ENCODE measurements at places on chromosomes 3 and 15.
A peak's percentile ranks its signal among the peaks of the same experiment; 100 is the strongest.

DNA sequence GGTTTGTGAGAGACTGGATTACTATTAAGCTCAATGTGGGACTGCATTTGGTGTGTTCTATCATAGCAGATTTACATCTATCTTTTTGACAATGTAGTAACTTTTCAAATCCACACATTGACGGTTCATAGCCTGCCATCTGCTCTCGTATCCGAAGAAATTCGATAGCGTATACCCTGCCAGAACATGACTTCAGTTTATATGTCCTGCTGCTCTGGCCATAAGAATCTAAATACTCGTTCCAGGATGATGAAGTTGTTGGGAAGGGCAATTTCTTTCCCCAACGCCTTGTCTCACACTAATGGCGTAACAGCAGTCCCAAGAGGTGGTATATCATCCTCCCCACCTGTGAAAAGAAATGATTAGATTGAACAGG, 180.0 kb downstream of the LSAMP start:
- DNase-seq: no peak

DNA sequence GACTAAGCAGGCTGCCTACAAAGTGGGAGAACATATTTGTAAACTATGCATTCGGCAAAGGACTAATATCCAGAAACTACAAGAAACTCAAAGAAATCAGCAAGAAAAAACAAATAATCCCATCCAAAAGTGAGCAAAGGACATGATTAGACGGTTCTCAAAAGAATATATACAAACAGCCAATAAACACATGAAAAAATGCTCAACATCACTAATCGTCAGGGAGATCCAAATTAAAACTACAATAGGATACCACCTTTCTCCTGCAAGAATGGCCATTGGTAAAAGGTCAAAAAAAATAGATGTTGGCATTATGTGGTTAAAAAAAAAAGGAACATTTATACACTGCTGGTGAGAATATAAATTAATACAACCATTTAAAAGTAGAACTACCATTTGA, 259.6 kb upstream of the SLITRK3 start:
- DNase-seq: no peak

DNA sequence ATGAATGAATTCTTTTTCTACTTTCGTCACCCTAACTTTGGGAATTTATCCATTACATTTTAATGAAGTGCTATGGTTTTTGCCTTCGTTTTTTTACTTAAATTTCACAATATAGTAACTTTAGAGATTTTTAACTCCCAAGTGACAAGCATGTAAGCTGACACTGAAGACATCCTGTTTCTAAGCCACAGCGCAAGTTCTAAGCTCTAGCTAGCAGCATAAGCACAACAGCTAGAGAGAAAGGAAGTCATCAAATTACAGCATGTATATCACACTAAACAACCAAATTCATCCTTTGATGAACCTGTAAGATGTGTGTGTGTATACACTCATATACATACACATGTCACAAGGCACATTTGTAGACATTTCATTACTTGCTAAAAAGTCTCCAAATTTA, 119.3 kb downstream of the P3H2 start:
- DNase-seq: no peak

DNA sequence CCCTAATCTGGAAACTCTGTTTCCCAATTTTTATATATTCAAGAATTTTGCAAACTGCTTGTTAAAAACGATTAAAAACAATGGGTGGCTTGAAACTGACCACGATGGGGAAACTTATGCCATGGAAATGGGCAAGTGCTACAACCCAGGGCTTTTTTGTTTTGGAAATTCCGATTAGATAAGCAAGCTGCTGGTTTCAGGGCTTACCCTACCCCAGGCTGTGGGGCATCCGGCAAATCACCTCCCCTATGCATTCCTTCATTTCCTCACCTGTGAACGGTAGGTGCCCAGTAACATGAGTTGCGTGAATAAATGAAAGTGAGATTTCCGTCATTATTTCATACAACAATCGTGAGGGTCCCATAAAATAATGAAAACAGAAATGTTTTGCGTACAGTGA, 34.3 kb downstream of the ST6GAL1 start:
- no peak for DNase-seq

DNA sequence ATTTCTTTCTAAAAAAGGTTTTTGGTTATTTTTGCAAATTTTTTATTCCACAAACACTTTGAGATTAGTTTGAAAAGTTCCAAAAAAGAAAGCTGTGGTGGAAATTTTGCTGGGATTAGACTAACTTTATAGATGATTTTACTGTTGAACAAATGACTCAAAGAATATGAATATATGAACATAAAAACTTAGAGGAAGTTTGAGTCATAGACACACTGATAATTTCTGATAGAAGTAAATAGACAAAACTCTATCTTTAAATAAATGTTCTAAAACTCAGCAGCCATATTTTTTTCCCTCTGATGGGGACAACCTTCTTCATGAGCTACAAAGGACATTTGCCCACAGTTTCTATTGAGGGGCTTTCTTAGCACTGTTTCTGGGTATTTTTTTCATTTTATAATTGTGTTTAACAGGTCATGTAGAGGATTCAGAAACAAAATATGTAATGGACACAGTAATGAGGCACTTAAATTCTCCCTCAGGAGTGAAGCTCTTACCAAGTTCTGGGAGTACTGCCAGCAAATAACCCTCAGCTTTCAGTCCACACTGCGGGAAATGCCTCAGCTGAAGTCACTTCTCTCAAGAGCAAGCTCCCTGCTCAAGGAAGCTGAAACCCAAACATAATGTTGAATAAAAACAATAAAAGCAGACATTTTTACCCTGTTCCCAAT, 157.6 kb downstream of the NFKBIZ start:
- no peak for DNase-seq

DNA sequence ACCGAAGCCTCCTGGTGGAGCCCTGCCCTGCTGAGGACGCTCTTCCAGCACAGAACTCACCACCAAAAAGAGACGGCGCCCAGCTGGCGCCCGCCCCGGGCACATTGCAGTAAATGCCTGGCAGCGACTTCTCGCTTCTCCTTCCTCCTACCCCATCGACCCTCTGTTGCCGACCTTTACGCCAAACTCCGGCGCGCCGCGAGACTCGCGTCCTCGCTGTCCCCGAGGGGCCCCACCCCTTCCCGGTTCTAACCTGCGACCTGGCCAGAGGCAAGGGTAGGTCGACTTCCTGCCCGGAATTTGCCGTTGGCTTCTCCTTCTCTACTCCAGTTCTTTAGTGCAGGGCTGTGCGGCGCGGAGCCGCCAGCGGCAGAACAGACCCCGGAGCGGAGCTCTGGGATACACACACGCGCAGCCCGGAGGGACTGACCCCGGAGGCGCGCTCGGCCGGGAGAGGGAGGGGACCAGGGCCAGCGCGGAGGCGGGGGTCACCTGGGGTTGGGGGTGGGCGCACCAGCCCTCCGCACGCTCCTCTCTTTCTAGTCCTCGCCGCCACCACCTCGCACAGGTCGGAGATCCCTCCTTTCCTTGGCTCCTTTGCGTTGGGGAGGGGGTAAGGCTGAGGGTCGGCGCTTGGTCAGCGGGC, 226.6 kb upstream of the AZI2 start:
- DNase-seq: no peak

DNA sequence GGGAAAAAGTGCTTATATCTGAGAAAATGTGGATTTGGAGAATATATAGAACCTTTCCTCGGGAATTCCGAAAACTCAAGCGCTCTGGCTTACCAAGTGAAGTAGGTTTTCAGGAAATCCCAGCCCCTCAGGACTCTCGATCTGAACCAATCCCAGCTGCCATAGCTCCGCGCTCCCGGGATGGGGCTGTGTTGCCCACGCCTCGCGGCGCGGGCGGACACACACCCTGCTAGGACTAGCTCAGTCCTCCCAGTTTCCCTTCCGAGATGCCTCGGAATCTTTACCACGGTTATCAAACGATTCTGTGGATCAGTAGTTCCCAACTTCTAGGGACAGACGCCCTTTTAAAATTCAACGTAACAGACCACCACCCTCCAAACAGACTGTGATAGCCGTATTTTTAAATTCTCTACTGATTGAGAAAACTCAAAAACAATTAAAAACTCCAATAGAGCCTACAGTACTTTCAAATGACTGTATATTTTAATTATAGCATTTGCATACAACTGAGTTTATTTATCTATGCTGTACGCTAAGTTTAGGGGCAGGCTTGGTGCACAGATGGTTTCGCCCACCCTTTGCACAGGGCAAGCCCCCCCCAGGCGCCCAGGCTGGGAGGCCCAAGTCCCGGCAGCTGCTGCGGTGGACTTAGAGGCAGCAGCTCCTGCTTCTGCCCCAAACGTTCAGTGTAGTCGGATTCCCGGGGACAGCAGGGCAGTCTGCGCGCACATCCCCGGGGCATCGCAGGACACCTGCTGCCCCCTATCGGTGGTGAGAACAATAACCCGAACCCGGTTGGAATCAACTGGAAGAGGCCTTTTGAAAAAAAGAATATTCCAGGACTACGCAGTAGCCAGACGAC, 52.3 kb downstream of the CCDC54 start:
- peak; percentile 45 for DNase-seq

- no peak for DNase-seq
Observed at GRCh38 chr3:64495121-64495780, 192.5 kb downstream of the ADAMTS9 start.

- DNase-seq: no peak
Observed at GRCh38 chr3:72082186-72082715, 297.3 kb upstream of the PROK2 start.

DNA sequence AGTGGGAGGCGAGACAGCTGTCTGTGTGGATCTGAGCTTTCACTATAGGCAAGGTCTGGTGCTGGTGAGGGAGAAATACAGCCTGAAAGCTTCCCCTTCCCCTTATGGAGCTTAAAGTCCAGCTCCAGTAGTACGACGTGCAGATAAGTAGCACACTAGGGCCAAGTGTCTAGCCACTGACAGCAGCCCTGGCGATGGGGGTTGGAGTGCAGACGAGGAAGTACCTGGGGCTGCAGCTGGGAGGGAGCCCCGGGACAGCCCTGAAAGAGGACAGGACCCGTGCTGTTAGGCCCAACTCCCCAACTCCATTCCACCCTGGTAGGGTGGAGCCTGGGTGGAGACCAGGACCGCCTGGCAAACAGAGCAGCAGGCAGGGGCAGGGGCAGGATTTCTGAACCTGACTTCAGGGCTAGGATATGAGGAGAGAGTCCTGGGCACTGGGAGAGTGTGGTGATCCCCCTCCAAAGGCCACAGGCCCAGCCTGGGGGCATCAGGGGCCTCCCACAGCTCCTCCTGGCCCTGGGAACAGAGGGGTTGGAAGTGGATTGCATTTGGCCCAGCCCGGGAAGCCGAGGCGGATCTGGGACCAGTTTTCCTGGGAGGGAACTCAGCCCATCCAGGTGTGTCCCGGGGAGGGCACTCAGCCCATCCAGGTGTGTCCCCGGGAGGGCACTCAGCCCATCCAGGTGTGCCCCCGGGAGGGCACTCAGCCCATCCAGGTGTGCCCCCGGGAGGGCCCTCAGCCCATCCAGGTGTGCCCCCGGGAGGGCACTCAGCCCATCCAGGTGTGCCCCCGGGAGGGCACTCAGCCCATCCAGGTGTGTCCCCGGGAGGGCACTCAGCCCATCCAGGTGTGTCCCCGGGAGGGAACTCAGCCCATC, 42.8 kb downstream of the BDH1 start:
- DNase-seq: no peak

DNA sequence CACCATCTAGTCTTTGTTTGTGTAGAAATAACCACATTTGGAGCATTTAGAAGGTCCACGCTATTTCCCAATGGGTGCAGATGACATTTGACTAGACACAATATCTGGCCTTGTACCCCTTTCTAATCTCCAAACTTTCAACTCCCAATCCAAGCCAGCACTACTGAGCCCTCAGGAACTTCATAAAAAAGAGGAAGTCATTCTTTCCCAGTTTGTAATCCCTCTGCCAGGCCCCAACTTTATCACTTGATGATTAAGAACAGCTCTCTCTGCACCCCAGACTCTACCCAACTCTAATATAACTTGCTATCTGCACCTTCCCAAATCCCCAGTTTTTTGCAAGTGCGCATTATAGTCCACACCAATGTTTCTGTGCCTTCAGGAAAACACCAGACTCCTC, 170.2 kb downstream of the KCNMB2 start:
- no peak for DNase-seq

DNA sequence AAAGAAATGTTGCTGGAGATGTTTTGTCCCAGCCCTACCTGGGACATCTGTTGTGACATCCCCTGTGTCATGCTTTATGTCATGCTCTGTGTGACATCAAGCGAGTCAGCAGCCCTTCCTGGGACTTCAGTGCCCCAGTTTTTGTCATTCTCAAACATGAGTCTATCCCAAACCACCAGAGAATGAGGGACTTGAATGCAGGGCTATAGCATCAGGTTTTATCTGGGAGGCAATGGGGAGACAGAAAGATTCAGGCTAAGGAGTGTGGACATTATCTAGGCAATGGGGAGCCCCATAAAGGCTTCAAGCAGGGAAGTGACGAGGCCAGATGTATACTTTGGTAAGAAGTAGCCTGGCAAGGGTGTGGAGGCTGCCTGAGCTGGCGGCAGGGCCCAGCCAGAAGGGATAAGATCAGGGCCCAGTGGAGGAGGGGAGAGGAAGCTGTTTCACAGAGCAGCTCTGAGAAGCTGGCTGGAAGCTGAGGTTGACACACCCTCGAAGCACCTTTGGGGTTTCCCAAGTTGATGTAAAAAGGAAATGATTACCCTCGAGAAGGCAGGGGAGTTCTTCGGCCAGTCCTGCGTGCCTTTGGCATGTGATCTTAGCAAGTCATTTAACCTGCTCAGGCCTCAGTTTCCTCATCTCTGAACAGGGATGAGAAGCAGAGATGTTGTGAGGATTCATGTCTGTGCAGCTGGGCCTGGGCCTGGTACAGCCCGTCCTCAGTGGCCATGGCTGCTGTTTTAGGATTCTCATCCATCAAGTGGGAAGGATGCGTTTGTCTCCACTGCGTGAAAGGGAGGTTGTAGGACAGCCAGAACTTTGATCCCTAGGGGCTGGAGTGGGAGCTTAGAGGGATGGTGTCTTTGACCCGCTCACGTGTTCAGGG, 34.3 kb downstream of the IRAK2 start:
- no peak for DNase-seq

- no peak for DNase-seq
Observed at GRCh38 chr15:60391722-60392315, 6.0 kb downstream of the ANXA2 start.

GRCh38 chr3:141217389-141217788, 14.2 kb upstream of the PXYLP1 start:
- DNase-seq: no peak

- DNase-seq: no peak
Observed at GRCh38 chr15:100517846-100518245, 10.9 kb downstream of the CERS3 start.

DNA sequence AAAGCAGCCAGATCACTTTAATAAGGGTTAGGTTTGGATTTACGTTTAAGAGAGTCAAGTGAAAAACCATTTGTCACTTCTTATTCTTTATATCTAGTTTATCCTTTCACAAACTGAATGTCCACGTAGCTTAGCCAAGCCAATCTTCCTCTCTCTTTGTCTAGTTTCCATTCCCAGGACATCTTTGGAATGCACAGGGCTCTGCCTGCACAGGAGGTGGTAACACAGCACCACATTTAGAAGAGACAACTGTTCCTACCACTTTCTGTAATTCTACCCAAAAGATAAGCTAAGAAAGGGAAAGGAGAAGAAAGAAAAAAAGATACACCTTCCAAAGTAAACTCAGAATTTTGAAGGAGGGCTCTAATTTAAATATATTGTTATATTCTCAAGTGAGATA, 67.9 kb downstream of the IGSF11 start:
- DNase-seq: no peak

- DNase-seq: no peak
Observed at GRCh38 chr15:66908744-66909095, 156.7 kb upstream of the SMAD3 start.

Measured in CMK (cell line).